HFFc6 (cell line): ENCODE measurements at places on chromosomes 16 and 17.

GRCh38 chr17:6638046-6638908 is 2.2 kb downstream of the KIAA0753 start:
- DNase-seq = no peak

DNA sequence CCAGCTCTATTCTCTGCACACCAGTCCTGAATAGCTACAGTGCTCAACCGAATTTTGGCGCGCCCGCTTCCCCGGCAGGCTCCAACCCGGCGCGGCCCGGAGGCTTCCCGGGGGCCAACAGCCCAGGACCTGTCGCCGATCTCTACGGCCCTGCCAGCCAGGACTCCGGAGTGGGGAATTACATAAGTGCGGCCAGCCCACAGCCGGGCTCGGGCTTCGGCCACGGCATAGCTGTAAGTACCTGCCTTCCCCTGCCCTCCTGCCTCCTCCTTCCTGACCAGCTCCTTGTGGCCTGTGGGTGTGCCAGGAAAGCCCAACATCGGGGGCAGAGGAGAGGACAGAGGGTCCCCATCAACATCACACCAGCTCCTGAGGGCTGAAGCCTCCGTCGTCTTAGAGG is 70.2 kb downstream of the CCDC182 start:
- DNase-seq = no peak

- no peak for DNase-seq
These were observed 441.1 kb upstream of the MON1B start for GRCh38 chr16:76749780-76750375.

DNA sequence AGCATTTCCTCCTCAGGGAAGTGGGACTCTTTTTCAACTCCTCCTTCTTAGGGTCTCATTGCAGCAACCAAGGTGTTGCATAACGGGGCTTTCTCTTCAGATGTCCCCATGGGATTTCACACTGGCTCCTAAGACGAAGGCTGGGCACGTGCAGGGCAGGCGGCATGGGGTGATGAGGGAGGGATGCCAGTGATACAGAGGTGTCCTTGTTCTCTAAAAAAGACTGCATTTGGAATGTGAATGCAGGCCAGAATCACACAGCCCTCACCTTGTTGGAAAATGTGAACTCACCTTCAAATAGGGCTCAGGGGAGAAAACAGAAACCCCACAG is 105.6 kb downstream of the XYLT1 start:
- no peak for DNase-seq

- no peak for DNase-seq
These were observed 652.5 kb downstream of the CDH11 start for GRCh38 chr16:64469351-64469750.

GRCh38 chr17:58309918-58310259 is 18.7 kb downstream of the TSPOAP1 start:
- no peak for DNase-seq

- no peak for DNase-seq
These were observed 21.2 kb downstream of the SLC38A10 start for GRCh38 chr17:81273698-81274470.

DNA sequence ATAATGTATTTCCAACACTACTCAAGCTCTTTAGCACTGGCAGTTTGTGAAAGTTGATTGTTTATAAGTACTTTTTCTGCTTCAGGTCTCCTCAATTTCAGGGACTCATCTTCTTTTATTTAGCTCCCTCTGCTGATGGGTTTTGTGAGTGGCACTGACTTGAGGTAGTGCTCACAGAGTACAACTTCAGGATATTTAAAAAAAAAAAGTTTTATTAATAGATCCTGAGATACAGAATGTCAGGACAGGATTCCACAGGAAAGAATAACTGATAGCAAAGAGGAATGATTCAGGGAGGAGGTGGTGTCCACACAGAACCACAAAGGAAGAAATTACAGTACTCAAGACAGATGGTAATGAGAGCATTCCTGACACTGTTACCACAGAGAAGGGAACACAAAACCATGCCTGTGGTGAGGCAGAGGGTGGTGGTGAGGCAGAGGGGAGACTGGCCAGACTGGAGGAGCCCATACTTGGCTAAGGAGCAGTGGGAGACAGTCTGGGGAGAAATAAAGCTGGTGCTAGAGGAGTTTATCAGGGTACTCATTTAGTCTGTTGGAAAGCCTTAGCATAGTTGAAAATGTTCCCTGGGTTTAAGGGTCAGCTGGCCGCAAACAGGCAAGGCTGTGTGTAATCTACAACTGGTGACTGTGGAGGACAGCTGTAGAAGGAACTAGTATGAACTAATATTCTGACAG is 63.7 kb downstream of the SPAG9 start:
- DNase-seq = peak; percentile 94

DNA sequence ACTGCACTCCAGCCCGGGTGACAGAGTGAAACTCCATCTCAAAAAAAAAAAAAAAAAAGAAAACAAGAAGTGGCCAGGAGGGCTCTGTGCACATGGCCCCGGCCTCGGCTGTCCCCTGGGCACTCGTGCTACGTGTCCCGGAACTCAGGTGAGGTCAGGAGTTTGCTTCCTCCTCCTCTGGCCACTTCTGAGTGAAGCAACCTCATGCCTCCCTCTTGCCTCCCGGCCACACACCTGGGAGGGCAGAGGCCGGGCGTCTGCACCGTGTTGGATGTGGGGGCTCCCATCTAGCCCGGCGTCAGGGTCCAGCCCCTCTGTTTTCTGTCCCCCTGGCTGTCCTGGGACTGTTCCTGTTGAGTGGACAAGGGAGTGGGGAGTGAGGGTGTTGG is 22.2 kb downstream of the ASPSCR1 start:
- DNase-seq = no peak

- DNase-seq = peak; percentile 18
These were observed 262.2 kb upstream of the PMFBP1 start for GRCh38 chr16:72434159-72434558.

DNA sequence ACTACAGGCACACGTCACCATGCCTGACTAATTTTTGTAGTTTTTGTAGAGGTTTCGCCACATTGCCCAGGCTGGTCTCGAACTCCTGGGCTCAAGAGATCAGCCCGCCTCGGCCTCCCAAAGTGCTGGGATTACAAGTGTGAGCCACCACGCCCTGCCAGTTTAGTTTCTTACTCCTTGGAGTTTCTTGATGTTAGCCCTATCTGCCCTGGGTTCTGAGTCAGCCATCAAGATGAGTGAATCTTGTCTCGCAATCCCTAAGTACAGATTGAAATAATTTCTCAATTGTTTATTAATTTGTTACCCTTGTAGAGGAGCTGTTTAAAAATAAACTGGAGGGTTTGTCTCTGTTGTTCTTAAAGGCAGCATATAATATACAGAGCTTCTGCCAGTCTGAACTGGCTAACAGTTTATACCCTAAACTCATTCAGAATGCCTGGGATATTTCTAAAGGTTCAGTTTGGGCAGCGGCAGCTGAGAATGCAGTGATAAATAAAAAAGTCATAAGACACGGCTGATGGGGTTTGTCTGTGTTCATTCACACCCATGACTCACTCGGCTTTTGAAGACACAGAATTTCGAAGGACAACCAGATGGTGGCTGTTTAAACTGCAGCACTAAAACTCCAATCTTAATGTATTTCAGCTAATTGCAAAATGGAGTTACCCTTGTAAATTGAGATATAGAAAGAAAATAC is 39.6 kb downstream of the GPRC5B start:
- DNase-seq = peak; percentile 78

GRCh38 chr17:58541249-58541648 is 26.8 kb upstream of the MTMR4 start:
- no peak for DNase-seq

GRCh38 chr16:67068212-67068753 is 39.3 kb downstream of the CBFB start:
- peak; percentile 55 for DNase-seq

- no peak for DNase-seq
These were observed 169.8 kb downstream of the LAT start for GRCh38 chr16:29154676-29155121.

DNA sequence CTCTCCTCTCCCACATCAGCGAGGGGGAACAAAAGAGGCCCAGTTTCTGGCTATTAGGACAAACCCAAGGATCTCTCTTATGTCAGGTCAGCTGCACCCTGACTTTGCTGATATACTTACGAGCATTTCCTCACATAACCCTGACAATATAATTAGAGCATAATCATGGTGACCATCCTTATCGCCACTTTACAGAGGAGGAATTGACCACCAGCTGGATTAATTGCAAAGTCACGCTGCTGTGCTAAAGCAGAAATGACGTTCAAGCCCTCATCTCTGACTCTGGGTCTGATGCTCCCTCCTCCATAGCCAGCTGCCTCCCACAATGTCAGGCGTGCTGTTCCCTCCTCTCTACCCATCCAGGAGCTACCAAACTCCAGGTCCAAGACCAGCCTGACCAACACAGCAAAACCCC is 42.6 kb downstream of the TRARG1 start:
- DNase-seq = no peak

GRCh38 chr17:4449736-4450135 is 16.0 kb downstream of the SPNS3 start:
- no peak for DNase-seq

- DNase-seq = no peak
These were observed 10.3 kb downstream of the TNRC6C start for GRCh38 chr17:77968788-77969187.

GRCh38 chr16:80932708-80933095 is 74.0 kb downstream of the CMC2 start:
- peak; percentile 97 for DNase-seq

DNA sequence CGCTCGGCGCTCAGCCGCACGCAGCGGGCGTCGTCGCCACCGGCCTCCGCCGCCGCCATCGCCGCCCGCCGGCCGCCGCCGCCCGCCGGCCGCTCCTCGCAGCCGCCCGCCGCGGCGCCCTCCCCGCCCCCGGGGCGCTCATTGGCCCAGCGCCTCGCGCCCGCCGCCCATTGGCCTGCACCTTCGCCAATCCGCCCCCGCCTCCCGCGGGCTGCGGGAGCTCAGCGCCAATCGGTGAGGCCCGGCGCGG is at the start of gene PGP:
Gene PGP, minus strand, starts transcription at position 122 of the 250 bp plus-strand sequence. Its CDS starts 63 bp downstream, at position 59.
- no peak for DNase-seq

GRCh38 chr17:28862561-28862960 is 7.7 kb downstream of the ERAL1 start:
- no peak for DNase-seq

DNA sequence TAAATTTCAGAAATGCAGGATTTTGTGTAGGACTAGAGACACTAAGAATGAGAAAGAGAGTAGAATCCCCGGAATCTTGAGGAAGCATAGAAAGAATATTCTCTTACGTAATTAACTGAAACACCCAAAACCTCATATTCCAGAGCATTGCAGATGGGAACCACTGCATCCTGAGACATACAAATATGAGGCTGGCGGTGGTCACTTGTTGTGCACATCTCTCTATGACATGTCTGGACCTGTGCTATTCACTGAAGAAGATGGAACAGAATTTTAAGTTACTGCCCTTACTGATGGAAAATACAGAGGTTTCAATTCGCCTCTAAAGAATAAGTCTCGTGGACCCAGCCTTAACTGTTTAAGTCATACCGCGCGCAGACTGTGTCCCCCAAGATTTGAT is 806 bp downstream of the RAD51C start:
- no peak for DNase-seq

DNA sequence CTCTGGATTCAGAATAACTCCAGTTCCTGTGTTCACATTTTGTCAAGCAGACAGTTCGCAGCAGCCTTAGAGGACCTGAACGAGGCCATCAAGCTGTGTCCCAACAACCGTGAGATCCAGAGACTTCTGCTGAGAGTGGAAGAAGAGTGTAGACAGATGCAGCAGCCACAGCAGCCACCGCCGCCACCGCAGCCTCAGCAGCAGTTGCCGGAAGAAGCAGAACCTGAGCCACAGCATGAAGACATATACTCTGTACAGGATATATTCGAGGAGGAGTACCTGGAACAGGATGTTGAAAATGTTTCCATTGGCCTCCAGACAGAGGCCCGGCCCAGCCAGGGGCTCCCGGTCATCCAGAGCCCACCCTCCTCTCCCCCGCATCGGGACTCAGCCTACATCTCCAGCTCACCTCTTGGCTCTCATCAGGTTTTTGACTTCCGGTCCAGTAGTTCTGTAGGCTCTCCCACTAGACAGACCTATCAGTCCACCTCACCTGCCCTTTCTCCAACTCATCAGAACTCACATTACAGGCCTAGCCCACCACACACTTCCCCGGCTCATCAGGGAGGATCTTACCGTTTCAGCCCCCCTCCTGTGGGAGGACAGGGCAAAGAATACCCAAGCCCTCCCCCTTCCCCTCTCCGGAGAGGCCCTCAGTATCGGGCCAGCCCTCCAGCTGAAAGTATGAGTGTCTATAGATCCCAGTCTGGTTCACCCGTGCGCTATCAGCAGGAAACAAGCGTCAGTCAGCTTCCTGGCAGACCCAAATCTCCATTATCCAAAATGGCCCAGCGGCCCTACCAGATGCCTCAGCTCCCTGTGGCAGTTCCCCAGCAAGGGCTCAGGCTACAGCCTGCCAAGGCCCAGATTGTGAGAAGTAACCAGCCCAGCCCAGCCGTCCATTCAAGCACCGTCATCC is 25.9 kb downstream of the CYB561 start:
- no peak for DNase-seq

DNA sequence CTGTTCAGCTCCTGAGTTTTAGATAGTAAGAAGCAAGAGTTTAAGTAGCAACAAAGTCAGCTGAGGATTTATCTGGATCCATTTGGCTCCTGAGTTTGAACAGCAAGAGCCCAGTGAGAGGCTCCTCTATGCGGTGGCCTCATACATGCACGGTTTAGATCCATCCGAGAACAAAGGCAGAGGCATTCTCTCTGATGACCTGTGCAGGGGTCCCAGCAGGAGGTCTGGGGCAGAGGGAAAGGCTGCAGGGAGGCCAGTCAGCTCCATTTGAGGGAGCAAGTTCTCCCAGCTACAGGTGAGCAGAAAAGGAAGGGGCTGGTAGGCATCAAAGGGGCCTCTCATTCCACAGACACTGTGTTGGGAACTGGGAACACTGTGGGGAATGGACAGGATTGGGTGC is 16.5 kb downstream of the PITPNM3 start:
- no peak for DNase-seq

GRCh38 chr17:73052923-73053322 is 39.6 kb downstream of the SLC39A11 start:
- no peak for DNase-seq

- no peak for DNase-seq
These were observed 18.0 kb downstream of the ATPAF2 start for GRCh38 chr17:18020971-18021370.

DNA sequence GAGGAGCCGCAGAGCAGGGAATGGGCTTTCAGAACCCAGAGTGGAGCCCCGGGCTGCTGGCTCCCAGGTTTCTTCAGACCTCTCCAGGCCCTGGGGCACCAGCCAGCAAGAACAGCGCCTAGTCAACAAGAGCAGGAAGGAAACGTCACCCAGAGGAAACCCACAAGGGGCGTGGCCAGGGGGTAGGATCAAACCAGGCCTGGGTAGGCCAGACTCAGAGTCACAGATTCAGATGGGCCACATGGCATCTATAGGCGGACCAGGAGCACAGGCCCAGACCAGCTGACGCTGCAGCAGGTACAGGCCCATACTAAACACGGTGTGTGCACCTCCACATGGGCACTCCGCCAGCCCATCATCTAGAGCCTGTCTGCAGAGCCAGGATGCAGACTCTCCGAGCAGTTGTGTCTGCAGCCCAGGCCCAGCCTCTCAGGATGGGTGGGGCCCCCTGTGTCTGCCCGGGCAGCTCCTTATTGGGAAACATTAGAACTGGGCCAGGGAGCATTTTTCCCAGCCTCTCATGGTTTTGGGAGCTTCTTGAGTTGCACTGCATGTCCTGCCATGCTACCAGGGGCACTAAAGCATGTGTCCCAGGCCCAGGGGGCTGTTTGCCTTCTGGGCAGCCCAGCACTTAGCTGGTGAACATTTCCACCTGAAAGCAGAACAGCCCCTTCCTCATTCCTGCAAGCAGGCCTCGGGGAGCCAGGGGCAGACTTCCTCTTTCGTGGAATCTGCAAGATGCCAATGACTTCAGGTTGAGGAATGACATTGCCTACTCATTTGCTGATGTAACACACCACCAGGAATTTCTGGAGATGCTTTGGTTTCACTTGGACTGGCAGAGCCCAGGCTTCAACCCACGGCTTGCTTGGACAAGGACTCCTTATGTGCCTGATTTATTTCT is at the start of gene NLRP1:
Gene NLRP1, minus strand, starts transcription at position 127 of the 904 bp plus-strand sequence. CDS start 552 bp downstream, outside the sequence.
- DNase-seq = peak; percentile 90
